ENCODE measurements at places on chromosomes 7 and 10.
A peak's percentile ranks its signal among the peaks of the same experiment; 100 is the strongest.

GRCh38 chr10:484441-484924 lies 205.0 kb downstream of the DIP2C start:
- no peak for DNase-seq

GRCh38 chr7:51138123-51139085 lies 178.2 kb downstream of the COBL start:
- no peak for DNase-seq

GRCh38 chr10:77289027-77289501 lies 348.5 kb downstream of the KCNMA1 start:
- DNase-seq = no peak

- peak; percentile 14 for DNase-seq
Observed at GRCh38 chr7:137656227-137656849, 190.4 kb downstream of the DGKI start.

DNA sequence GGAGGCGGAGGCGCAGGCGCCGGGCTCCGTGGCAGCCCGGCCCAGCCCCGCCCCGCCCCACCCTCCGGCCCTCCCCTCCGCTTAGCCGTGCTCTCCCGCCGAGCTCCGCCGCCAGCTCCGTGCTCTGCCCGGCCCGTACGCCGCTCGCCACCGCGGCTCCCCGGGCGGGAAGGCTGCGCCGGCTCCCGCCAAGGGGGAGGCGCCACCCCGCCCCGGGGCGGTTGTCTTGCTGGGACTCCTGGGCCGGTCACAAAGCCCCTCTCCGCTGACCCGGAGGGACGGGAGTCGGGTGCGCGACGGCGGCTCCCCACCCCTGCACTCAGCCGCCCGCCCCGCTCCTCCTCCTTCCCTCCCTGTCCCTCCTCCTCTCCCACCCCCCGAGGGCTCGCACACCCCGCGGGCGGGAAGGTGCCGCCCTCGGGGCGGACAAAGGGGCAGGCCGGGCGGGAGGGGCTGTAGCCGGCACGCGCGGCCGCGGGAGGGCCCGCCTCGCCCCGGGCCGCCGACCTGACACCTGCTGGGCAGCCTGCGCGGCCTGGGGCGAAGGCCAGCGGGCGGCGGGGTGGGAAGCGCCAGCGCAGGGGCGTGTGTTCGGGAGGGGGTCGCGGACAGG lies 11.5 kb upstream of the SP8 start:
- no peak for DNase-seq

GRCh38 chr10:102436312-102436711 lies 3.9 kb upstream of the CUEDC2 start:
- no peak for DNase-seq

DNA sequence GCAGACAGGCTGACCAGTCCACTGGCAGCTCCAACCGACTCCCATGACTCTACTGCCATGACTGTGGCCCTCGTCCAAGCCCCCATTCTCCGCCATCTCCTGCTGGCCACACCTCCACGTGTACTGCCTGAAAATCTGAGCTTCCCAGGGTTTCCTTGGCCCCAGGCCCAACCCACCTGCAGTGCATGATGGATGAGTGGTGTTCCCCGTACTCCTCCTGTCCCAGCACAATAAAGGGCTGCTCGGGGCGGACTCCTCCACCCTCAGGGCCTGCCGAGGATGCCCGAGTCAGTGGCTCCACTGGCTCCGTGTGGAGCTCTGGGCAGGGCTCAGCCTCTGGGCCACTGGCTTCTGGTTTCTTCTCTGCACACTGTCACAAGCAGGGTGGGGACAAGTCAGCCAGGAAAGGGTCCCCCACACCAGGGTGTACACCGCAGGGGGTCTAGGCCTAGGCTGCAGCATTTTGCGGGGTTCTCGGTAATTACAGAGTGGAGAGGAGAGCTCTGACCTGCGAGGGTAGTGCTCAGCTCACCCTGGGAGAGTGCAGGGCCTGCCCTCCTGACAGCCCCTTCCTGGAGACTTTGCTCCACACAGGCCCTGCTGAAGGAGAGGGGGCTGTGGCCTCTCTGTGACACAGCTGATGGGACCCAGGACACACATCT lies 15.2 kb downstream of the WDR91 start:
- DNase-seq = no peak

DNA sequence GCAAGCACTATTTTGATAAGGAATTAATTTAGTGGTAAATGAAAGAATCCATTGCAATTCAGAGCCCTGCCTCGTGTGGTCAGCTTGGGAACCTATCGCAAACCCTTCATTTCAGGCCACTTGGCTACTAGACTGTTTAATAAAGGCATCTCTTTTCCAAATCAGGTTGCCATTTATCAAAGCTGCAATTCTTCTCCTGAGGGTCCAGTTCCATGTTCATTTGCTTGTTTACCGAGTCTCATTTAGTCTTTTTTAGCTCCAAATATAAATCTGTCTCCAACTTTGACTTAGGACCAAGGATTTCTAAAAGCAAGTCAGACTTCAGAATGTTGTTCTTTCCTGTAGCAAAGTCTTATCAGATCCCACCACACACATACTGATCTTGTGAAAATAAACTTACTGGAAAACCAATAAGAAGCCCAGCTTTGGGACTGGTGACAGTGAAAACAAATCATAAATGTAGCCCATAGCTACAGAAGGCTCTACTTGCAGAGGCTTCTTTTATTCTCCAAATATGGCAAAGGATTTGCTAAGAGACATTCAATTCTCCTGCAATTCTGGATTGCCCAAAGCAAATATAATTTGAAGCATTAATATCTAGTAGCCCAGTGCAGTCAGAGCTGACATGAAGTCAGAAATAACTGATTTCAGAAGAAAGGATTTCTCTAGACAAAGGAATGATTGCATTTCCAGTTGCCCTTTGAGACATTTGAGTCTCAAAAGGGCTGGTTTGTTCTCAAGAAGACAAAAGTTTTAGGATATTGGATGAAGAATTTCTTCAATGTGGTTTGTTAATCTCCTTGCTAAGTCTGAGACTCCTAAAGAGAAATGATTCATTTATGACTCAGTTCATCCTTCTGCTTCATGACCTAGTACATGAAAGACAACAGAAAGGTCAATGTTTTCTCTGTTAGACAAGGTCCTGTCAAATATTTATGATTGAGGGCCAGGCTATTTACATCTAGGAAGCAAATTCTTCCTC lies 28.0 kb downstream of the PPP1R3C start:
- no peak for DNase-seq

- DNase-seq = no peak
Observed at GRCh38 chr10:132309471-132309865, 1.7 kb upstream of the STK32C start.

GRCh38 chr7:47401611-47402570 lies 180.0 kb downstream of the TNS3 start:
- no peak for DNase-seq

GRCh38 chr7:26454180-26454579 lies 162.5 kb downstream of the SNX10 start:
- DNase-seq = no peak

GRCh38 chr7:31991846-31992245 lies 78.4 kb downstream of the PDE1C start:
- DNase-seq = no peak

- DNase-seq = no peak
Observed at GRCh38 chr10:126070476-126071215, 174.3 kb downstream of the FANK1 start.

- DNase-seq = no peak
Observed at GRCh38 chr7:127980901-127981300, 50.3 kb downstream of the LRRC4 start.

- DNase-seq = no peak
Observed at GRCh38 chr10:132941640-132942051, 724 bp downstream of the CFAP46 start.

- DNase-seq = no peak
Observed at GRCh38 chr7:14197280-14197679, 207.8 kb upstream of the ETV1 start.

DNA sequence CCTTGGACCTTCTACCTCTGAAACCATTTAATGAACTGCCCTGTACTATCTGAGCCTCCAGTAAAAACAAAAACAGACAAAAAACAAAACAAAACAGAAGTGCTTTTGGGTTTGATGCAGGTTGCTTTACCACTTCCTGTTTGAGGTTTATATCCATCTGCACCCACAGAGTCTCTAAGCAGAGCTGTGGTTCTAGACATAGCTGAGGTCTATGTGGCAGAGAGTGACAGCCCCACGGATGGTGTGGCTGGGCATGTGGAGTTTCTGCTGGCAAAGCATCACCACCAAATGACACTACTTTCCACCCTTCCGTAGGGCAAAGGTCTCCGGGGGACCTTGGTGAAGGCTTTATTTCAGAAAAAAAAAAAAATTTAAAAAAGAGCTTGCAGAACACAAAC lies 754.2 kb downstream of the GRID1 start:
- DNase-seq = no peak

GRCh38 chr10:86267286-86268195 lies 99.1 kb downstream of the GRID1 start:
- DNase-seq = no peak

GRCh38 chr10:78194539-78195402 lies 161.1 kb downstream of the RPS24 start:
- no peak for DNase-seq

DNA sequence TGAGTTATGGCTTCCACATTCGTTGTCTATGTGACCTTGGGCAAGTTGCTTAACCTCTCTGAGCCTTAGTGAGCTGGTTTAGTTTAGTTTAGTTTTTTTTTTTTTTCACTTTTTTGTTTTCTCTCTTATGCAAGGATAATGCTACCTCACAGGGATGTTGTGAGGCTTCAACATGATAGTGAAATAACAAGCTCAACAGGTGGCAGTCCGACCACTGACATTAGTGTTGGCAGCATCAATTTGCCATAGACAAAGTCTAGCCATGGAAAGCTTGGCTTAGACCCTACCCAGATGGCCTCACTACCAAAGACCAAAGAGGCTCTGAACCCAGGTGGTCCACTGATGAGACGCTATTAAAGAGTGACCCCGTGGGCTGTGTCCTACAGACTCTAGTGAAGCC lies 27.2 kb upstream of the UNC5B start:
- no peak for DNase-seq

GRCh38 chr10:90905925-90906324 lies 15.0 kb downstream of the ANKRD1 start:
- no peak for DNase-seq

GRCh38 chr7:1673581-1674118 lies 3.6 kb downstream of the ELFN1 start:
- no peak for DNase-seq

- no peak for DNase-seq
Observed at GRCh38 chr7:47455872-47456185, 126.1 kb downstream of the TNS3 start.

GRCh38 chr7:47852330-47853245 lies 95.7 kb downstream of the PKD1L1 start:
- DNase-seq = no peak

DNA sequence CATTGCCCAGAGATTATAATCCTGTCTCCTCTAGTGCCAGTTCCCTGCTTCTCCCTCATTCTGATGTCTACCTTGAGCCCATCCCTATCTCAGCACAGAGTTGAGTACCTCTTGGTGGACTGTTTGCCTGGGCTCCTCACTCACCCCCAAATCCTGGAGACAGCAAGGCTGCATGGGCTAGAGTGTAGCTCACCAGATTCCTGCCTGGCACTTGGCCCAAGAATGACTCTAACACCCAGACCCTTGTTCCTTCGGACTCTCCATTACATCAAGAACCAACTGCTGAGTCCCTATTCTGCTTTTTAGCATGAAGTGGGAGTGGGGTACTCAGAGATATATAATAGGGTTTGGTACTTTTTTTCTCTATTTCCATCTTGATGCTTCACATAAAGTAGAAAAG lies 22.1 kb downstream of the FAM13C start:
- no peak for DNase-seq

DNA sequence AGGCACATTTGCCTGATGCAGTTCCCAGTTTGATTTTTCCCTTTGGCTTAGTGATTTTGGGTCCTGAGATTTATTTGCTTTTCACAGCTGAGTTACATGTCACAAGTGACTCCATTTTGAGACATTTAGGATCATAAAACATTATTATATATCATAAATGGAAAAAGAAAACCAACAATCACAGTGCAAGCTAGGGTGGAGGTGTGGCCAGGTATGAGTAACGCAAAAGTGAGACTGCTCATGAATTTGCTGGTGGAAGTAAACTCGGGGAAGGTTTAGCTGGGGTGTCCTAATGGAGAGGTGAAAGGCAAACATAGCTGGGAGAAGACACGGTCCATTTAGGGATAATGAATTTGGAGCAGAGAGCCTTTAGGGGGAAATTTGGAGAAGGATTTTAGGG lies 21.7 kb upstream of the UCN3 start:
- DNase-seq = no peak

- no peak for DNase-seq
Observed at GRCh38 chr10:124700293-124701037, 43.7 kb downstream of the FAM53B start.

- DNase-seq = no peak
Observed at GRCh38 chr10:77383861-77384553, 253.6 kb downstream of the KCNMA1 start.

DNA sequence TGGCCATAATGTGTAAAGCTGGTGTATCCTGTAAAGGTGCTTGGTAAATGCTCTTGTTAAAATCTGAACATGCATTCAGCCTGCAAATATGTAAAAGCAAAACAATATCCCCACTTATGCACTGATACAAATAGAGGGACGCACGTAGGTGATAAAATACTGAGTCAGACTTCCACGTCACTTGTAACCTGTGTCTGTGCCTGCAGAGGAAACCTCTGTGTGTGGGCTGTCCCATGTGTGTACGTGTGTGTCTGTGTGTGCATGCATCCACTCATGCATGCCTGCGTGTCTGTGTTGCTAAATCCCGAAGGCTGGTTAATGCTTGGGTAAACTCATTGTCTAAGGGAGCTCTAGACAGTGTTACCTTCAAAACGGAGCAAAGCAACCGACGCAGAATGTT lies 68.9 kb downstream of the KLF6 start:
- DNase-seq = no peak

- no peak for DNase-seq
Observed at GRCh38 chr7:22586786-22587140, 86.8 kb upstream of the STEAP1B start.

GRCh38 chr10:89398003-89398749 lies 5.8 kb downstream of the IFIT1 start:
- no peak for DNase-seq

DNA sequence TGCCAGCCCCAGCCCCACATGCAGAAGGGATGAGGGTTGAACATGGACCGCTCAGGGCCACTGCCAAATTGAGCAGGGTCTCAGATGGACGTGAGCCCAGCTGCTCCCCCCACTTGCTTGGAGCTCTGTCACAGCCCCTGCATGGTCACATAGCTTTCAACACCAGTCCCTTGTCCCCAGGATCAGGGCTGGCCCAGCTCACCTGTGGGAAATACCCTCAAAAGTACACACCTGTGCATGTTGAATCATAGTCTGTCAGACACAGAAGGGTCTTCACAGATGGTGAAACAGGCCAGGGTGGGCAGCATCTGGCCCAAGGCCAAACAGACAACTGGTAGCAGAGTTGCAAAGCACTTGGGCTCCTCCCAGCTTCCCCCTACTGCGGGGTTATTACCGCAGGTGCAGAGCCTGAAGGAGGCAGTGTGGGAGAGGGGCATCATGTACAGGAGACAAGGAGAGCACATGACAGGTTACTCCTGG lies 77.6 kb upstream of the UNC5B start:
- no peak for DNase-seq
